ENCODE measurements at places on chromosomes 6 and 20.

- peak; percentile 50 for DNase-seq
Measured at GRCh38 chr6:3732345-3733141, 19.0 kb downstream of the PXDC1 start.

GRCh38 chr6:148677594-148678476, 69.0 kb upstream of the UST start:
- DNase-seq: no peak

DNA sequence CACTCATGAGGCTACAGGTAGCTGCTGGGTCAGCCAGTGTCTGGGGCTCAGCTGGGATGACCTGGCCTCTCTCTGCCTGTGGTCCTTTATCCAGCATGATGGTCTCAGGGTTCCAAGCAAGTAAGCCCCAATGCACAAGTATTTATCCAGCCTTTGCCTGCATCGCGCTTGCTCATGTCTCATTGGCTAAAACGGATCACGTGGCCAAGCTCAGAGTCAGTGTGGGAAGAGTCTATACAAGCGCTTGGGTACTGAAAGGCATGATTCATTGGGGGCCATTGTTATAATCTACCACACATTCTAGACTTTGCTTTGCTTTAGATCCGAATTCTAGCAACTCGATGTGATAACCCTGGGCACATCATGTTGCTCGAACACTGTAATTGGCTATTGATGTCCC, 48.3 kb downstream of the PPP1R16B start:
- DNase-seq: no peak

GRCh38 chr6:73134588-73134987, 90.7 kb downstream of the KHDC1L start:
- peak; percentile 27 for DNase-seq

- no peak for DNase-seq
Measured at GRCh38 chr6:111845441-111845871, 27.8 kb downstream of the FYN start.

- no peak for DNase-seq
Measured at GRCh38 chr6:67863346-67863745, 771.7 kb upstream of the ADGRB3 start.

GRCh38 chr20:45508068-45508886, 7.1 kb downstream of the SPINT3 start:
- DNase-seq: no peak

DNA sequence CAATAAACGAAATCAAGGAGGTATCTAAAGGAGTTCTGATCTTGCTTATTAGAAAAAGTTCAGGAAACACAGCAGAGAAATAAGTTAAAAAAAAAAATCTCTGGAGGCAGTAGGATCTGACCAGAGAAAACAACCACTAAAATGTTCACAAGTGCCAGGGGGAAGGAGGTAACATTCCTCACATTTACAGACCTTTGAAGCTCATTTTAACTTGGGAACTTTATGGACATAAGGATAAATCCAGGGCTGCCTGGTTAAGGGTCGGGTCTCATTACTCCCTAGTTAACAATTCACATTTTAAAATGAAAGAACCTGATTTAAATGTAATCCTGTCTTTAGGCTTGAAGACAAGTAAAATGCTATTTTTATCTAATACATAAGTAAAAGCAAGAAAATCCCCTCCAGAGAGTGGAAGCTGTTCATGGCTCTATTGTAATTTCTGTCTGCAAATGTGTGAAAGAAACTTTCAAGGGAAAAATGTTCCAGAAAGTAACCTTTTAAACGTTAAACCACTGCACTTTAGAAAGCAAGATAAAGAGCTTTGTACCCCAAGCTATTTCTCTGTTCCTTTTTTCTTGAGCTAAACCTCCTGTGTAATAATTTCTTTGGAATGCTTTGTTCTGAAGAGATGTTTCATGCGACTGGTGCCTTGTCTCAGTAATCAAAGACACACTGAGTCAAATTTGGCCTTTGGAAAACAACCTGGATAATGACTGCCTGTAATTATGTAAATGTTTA, 38.2 kb downstream of the MYLIP start:
- DNase-seq: no peak

DNA sequence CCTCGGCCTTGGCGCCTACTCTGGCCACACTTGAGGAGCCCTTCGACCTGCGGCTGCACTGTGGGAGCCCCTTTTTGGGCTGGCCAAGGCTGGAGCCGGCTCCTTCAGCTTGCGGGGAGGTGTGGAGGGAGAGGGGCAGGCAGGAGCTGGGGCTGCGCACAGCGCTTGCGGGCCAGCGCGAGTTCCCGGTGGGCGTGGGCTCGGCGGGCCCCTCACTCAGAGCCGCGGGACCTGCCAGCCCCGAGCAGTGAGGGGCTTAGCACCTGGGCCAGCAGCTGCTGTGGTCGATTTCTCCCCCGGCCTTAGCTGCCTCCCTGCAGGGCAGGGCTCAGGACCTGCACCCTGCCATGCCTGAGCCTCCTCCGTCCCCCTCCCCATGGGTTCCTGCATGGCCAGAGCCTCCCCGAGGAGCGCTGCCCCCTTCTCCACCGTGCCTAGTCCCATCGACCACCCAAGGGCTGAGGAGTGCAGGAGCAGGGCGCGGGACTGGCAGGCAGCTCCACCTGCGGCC, 136.8 kb downstream of the EPHA7 start:
- DNase-seq: no peak

Data from MG63 (cell line).